ENCODE measurements at places on chromosomes 11 and 22.
A peak's percentile ranks its signal among the peaks of the same experiment; 100 is the strongest.

DNA sequence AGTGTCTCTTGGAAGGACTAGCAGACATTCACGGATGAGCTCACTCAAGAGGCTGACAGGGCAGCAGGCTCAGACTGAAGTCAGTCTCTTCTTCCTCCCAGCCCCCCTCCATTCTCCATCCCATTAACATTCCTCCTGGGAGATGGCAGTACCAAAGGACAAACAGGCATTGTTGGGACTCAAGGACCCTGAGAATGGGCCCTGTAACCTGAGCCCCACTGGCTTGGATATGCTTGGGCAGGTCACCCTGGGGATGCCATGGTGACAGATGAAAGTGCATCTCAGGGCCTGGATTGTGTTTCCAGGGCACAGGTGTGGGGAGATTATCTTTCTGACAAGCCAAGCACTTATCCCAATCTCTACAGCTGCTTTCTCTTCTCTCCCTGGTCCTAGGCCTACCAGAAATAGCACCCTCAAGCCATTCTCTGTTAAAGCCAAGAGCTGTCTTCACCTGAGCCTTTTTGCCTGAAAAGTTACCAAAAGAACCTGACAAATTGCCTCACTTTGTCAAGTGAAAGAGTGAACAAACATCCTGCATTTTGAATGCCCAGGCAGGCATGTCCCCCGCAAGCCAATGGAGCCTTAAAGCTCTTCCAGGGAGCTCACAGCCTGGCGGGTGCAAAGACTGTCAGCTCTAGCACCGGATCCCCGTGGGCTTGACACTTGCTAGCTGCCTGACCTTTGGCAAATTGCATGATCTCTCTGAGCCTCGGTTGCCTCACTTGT, 366.0 kb upstream of the NARS2 start:
- DNase-seq: no peak

DNA sequence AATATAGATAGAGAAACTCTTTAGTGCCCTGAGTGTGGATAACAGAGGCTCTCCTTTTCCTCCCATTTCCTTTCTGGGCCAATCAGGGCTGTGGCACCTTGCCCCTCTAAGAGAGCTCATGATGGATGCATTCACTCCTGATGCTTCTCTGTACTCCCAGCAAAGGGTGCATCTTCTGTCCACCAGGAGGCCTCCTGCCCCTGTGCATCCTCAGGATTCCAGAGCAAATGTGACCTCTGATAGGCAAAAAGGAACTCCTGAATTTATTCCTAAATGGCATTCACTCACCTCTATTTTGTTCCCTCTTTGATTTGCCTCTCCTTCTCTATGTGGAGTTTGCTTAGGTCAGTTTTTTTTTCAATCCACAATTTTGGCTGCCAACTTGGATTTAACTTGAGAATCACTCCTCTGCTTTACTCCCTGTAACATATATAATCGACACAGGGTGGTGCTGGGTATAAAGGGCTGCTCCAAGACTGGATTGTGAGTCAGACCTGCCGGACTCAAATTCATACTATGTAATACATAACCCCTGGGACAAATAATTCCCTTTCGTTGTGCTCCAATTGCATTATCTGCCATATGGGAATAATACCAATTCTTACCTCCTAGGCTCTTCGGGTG, 1.1 kb upstream of the MRGPRX4 start:
- DNase-seq: peak; percentile 51

DNA sequence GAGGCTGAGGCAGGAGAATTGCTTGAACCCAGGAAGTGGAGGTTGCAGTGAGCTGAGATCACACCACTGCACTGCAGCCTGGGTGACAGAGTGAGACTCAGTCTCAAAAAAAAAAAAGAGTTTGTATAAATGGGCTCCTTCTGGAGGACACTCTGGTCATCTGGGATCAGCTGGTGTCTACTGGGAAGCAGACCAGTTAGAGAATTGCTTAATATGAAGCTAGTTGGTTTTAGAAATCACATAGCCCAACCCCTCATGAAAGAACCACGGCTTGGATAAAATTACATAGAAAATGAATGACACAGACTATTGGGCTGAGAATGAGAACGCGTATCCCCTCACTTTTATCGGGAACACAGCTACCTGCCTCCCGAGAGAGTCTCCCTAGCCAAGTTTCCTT, 3.2 kb upstream of the MS4A14 start:
- DNase-seq: no peak

- DNase-seq: peak; percentile 87
These were observed 26.2 kb downstream of the DNHD1 start for GRCh38 chr11:6523253-6523652.

DNA sequence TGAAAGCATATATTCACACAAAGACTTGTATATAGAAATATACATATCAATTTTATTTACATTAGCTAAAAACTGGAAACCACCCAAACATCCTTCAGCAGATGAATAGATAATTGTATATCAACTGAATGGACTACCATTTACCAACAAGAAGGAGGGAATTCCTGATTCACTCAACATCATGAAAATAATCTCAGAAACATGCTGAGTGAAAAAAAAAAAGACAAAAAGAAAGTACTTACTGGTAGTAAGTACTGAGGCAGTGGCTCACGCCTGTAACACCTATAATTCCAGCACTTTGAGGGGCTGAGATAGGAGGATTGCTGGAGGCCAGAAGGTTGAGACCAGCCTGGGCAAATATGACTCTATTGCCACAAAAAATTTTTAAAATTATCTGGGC, 7.4 kb upstream of the IPO7 start:
- no peak for DNase-seq

DNA sequence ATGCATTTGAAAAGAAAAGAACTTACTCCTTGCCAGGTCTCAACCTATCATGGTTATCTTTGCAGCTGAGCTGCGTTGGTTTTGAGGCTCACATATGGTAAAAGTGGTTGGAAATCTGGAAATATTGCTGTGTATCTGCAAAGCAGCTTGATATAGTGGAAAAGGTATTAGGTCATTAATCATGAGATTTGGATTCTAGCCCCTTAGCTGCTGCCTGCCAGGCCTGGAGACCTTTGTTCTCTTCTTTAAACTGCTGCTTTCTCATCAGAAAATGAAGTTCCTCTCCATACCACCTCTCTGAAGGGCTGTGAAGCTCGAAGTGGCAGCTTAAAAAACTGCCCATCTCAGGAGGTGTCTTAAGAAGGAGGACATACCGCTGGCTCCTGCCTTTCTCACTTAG, 5.7 kb downstream of the PPARA start:
- DNase-seq: no peak

DNA sequence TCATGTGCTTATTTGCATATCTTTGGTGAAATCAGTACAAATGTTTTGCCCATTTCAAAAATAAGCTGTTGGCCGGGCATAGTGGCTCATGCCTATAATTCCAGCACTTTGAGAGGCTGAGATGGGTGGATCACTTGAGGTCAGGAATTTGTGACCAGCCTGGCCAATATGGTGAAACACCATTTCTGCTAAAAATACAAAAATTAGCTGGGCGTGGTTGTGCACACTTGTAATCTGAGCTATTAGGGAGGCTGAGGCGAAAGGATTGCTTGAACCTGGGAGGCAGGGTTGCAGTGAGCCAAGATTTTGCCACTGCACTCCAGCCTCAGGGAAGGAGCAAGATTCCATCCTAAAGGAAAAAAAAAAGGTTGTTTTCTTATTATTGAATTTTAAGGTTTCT, 136.0 kb downstream of the SWAP70 start:
- no peak for DNase-seq

DNA sequence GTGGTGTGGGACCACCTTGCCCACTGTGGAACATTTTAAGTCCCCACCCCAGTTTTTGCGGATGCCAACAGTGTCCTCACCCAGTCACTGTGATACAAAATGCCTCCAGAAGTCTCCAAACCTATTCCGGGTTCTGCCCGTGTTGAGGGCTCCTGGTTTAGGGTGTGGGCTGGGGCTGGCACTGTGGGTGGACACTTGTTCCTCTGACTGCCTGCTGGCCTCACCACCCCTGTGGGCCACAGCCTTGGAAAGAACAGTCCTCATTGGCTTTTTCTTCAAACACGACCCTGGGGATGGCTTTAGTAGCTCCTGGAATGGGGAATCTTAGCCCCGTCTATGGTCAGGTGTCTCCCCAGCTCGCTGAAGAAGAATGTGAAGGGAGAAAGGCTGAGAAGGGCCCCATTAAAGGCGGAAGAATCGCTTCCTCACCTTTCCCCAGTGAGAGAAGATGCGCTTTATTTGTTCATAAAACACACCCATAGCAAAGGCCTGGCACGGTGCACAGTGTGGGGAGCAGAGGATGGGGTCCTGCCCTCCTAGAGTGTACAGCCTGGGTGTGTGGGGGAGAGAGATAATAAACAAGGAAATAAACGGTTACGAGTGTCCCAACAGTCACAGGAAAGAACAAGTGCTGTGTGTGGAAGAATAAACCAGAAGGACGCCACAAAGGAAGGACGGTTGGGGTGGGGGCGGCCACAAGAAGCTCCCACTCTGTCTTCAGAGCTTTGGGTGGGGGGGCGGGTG, 91.6 kb upstream of the SLC22A12 start:
- no peak for DNase-seq

GRCh38 chr11:72292106-72292785, 48.3 kb upstream of the PHOX2A start:
- DNase-seq: no peak
